Tibial nerve (tissue), 4 donors: ENCODE measurements at places on chromosomes 3 and 15. TPM values are rescaled to one million over a fixed set of nuclear protein-coding genes. Genes with fewer than 3 reads are reported as not detected.
A peak's percentile ranks its signal among the peaks of the same experiment; 100 is the strongest.

- H3K4me3 ChIP-seq: no peak overlapping the region
- H3K4me1 ChIP-seq: peaks cover 5% of the 10 kb centered on the region
- no peaks in the 10 kb centered on the region for H3K27me3 ChIP-seq
Measured at GRCh38 chr3:100650651-100651619, 41.5 kb downstream of the ADGRG7 start.

DNA sequence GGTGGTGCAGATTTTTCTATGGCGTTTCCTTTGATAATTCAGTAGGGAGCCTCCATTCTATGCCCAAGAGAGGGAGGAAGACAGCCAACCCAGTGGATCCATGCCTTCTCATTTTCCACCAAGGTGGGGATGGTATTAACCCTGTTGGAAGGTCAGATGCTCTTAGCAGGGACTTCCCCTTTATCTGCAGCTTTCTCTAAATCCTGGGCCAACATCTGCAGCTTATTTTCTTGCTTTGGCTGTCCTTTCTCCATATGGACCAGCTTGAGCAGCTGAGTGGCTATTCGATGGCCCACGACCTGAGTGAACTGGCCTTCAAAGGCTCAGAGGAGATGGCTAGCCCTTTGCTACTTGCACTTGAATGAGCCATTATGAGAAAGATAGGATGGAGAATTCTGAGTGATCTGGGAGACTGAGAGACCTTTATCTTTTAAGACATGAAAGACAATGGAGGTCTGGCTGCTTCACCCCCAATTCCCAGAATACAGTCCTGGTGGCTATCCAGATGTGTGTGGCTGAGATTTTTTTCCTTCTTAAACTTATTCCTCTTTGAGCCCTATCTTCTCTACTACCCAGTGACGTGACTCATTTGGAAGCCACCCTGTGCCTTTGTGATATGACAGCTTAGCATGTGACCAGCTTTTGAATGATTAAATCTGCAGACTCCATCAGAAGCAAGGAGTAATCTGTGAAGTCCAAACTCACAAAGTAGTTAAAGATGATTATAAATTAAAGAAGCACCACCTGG, 39.6 kb upstream of the TRAK1 start:
- H3K36me3 ChIP-seq: no peaks in the 10 kb centered on the region
- no peak overlapping the region for H3K4me3 ChIP-seq
- no peaks in the 10 kb centered on the region for H3K27me3 ChIP-seq
- H3K27ac ChIP-seq: peak overlapping the region; percentile 89

- H3K4me3 ChIP-seq: no peak overlapping the region
- no peaks in the 10 kb centered on the region for H3K4me1 ChIP-seq
- no peak for DNase-seq
- H3K27me3 ChIP-seq: no peaks in the 10 kb centered on the region
- no peaks in the 10 kb centered on the region for H3K36me3 ChIP-seq
- no peak overlapping the region for H3K27ac ChIP-seq
Measured at GRCh38 chr3:110015231-110015963, 678.1 kb upstream of the DPPA4 start.

Gene HIGD2B
- not detected for total RNA-seq

Gene LZTFL1
- total RNA-seq: 12.6 TPM

Gene FETUB
- not detected for total RNA-seq

DNA sequence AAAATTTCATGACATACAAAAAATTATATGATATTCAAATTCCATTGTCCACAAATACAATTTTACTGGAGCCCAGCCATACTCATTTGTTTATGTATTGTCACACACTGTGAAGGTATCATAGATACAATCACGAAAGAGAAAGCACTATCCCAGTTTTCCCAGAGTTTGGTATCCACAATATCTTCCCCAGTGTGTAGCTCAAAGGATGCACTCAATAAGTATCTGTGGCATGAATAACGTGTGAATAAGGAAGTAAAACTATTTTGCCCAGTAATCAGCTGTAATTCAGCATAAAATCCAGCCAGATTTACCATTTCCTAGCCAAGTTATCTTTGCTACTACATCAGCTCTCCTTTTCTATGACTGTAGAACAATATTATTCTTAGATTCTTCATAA, 131.3 kb upstream of the KCNMB2 start:
- no peak overlapping the region for H3K27ac ChIP-seq
- no peaks in the 10 kb centered on the region for H3K4me1 ChIP-seq
- H3K36me3 ChIP-seq: no peaks in the 10 kb centered on the region
- DNase-seq: no peak
- no peak overlapping the region for H3K4me3 ChIP-seq
- no peaks in the 10 kb centered on the region for H3K27me3 ChIP-seq

DNA sequence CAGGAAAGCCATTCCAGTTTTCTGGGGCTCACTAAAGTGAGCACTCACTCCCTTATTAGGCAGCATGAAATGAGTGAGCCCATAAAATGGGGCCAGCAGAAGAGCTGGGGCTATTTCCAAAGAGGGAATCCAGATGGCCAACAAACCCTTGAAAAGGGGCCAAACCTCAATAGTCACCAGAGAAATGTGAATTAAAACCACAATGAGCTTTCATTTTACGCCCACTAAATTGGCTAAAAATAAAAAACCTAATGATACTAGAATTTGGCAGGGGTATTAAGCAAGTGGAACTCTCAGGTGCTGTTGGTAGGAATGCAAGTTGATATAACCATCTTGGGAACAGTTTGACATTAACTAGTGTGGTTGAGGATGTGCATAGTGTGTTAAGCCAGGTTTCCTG, 42.1 kb upstream of the RAF1 start:
- H3K27ac ChIP-seq: no peak overlapping the region
- H3K36me3 ChIP-seq: no peaks in the 10 kb centered on the region
- DNase-seq: no peak
- no peaks in the 10 kb centered on the region for H3K4me1 ChIP-seq
- H3K4me3 ChIP-seq: no peak overlapping the region
- no peaks in the 10 kb centered on the region for H3K27me3 ChIP-seq

DNA sequence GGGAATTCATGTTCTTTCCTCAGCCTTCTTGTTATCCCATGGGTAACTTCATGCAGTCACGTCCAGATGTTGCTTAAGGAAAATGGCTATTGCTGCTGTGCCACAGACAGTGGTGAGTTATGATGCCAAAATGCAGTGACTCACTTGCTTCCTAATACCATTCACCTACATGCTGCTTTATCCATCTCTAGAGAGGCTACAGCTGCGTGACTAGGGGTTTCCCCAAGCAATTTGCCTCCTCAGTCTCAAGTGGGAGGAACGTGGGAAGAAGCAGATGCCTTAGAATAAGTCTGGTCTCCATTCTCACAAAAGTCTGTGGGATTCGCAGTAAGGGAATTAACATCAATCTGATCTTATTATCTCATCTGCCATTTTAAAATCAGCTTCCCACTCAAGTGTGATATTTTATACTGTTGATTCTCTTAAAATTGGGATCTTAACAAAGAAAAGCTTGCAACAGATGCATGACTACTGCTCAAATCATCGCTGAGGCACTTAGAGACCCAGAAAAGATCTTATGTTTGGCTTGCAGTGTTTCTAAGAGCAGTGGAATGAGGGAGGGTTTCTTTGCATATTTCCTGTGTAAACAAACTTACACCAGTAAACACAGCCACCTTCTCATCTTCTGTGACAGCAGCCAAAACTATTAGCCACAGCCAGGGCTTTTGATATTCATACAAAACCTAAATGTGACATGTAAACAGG, 62.0 kb upstream of the ACP3 start:
- no peaks in the 10 kb centered on the region for H3K27me3 ChIP-seq
- no peak overlapping the region for H3K4me3 ChIP-seq
- no peak overlapping the region for H3K27ac ChIP-seq
- H3K36me3 ChIP-seq: no peaks in the 10 kb centered on the region
- no peak for DNase-seq

GRCh38 chr3:193730511-193730910, 137.5 kb downstream of the OPA1 start:
- no peak for DNase-seq
- no peak overlapping the region for H3K4me3 ChIP-seq
- no peaks in the 10 kb centered on the region for H3K36me3 ChIP-seq
- no peaks in the 10 kb centered on the region for H3K4me1 ChIP-seq

DNA sequence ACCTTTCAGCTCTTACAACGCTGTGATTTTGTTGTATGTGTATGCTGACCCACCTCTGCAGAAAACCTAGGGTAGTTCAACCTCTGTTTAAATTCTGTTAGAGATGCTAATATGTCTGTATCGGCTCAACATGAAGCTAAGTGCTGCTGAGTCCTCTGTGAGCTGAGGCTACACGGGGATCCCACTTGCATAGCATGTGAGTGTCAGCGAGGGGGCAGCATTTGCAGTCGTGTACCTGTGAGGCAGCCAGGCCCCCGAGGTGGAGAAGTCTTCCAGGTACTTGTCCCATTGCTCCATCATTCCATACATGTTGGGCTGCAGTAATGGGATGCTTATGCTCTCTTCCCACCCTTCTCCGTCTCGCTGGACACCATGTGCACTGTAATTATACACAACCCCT, 3.7 kb downstream of the MKRN2OS start:
- no peak overlapping the region for H3K4me3 ChIP-seq
- no peak overlapping the region for H3K27ac ChIP-seq
- H3K4me1 ChIP-seq: no peaks in the 10 kb centered on the region
- no peak for DNase-seq
- no peaks in the 10 kb centered on the region for H3K36me3 ChIP-seq
- H3K27me3 ChIP-seq: no peaks in the 10 kb centered on the region

- no peak for DNase-seq
- H3K4me1 ChIP-seq: no peaks in the 10 kb centered on the region
- no peak overlapping the region for H3K4me3 ChIP-seq
- H3K27me3 ChIP-seq: no peaks in the 10 kb centered on the region
- no peak overlapping the region for H3K27ac ChIP-seq
Measured at GRCh38 chr3:118900737-118901525, 133.7 kb downstream of the IGSF11 start.
